ENCODE measurements at places on chromosomes 2 and 18.

DNA sequence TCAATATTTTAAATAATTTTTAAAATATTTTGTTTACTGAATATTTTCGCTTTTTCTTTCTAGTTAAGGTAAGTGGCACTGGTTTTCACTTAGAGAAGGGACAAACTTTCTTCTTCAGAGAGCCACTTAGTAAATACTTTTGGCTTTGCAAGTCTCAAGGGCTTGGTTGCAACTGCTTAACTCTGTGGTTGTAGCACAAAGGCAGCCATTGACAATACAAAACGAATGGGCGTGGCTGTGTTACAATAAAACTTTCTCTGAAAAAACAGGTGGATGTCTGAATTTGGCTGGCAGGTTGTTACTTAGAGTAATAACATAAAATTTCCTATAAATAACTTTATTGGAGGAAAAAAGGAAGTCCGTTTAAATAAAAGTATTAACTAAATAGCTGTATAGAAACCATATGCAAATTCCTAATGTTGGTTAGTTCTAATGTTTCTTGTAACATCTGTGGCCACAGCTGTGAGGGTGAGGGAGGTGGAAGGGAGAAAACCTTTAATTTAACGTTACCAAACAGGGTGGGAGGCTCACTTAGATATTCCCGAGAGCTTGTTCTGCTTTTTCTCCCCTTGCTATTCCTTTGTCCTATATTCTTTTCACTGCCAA, 62.4 kb upstream of the TNP1 start:
- DNase-seq = no peak

GRCh38 chr18:79502782-79503181, 107.1 kb downstream of the NFATC1 start:
- no peak for DNase-seq

- no peak for DNase-seq
Measured at GRCh38 chr2:19488009-19488691, 129.7 kb upstream of the OSR1 start.

DNA sequence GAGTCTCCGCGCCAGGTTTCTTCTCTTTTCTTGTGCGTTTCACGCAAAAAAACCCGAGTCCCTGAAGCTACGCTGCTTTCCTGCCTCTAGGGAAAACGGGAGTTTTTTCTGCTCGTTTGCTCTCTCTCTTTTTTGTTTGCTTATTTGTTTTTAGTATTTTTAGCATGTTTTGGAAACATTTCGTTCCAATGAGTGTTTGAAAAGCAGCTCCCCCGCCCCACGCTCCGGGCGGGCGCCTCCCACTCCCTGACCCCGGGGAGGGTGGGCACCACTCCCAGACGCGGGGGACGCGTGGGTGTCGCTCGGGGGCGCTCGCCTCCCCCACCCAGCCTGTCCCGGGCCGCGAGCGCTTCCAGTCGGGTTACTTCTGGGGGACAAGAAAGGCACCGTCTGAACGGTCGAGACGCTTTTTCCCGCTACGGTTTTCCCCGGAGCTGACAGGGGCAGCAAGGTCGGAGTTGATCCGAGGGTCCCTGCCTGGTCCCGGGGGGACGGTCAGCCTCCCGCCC, 446 bp upstream of the EFHD1 start:
- no peak for DNase-seq

DNA sequence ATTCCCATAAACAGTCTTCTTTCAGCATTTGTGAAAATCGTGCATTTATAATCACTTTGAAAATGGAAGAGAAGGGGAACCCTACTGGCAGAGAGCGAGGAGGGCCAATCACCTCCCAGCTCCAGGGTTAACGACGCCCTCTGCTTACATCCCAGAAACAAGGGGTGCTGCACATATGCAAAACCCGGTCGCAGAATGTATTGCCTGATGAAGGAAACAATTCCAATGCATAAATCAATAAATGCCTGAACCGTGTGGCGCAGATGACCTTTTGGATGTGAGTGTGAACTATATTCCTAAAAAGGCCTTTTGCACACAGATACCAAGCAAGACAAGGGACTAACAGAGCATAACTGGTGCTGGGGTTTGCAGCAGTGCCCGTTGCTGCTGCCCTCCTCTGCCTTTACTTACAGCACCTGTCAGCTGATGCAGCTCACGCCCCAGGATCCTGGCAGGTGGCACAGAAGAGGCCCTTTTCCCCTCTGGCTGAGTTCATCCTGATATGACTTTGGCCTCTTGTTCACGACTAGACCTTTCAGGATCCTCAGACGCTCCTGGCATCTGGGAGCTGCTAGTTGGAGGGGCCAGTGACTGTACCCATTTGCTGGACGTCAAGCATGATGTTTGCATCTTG, 67.8 kb downstream of the MYT1L start:
- no peak for DNase-seq

DNA sequence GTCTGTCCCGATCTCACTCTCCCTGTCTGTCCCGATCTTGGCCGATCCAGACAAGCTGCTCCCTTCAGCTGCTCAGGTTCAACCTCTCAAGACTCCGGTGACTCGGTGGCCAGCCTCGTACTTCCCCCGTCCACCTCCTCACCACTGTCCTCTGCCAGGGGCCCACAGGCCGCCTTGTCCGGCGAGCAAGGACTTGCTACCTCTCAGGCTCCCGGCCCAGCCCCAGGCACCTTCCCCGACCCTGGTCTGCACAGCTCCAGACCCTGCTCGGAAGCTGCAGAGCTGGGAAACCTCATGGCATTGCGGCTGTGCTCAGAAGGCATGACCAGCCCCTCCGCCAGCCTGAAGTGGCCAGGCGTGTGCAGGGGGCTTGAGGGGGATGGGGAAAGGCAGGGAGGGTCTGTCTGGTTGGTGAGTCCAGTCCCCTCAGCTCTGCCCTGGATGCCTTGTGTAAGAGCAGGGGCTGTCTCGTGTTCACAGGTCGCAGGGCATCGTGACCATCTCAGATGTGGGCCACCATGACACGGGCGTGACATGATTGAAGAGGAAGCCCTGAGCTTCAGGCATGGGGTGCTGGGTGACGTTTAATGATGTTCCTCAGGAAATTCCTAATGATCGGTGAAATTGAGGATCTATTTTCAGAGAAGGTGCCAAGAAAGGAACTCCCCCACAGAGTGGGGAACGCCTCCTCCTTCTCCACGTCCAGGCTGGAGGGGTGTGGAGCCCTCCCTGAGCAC, 121.2 kb upstream of the CTDP1 start:
- DNase-seq = no peak

Data from CD4-positive, alpha-beta T cell (primary cell).